Activated naive CD4-positive, alpha-beta T cell treated with anti-CD3 and anti-CD28 coated beads, Interleukin-2, amount 50 U/mL, for 16 hours (primary cell): ENCODE measurements at places on chromosomes 16 and 17.
A peak's percentile ranks its signal among the peaks of the same experiment; 100 is the strongest.

DNA sequence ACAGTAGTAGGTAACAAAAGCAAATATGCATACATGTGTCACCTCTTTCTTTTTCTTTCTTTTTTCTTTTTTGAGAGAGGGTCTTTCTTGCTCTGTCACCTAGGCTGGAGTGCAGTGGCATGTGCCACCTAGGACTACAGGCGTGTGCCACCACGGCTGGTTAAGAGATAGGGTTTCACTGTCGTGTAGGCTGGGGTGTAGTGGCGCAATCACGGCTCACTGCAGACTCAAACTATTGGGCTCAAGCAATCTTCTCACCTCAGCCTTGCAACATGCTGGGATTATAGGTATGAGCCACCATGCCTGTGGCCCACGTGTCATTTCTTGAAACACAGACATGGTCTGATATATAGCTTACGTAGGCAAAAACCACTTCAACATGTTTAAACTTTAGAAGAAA lies 397.7 kb upstream of the PMFBP1 start:
- no peak for DNase-seq

DNA sequence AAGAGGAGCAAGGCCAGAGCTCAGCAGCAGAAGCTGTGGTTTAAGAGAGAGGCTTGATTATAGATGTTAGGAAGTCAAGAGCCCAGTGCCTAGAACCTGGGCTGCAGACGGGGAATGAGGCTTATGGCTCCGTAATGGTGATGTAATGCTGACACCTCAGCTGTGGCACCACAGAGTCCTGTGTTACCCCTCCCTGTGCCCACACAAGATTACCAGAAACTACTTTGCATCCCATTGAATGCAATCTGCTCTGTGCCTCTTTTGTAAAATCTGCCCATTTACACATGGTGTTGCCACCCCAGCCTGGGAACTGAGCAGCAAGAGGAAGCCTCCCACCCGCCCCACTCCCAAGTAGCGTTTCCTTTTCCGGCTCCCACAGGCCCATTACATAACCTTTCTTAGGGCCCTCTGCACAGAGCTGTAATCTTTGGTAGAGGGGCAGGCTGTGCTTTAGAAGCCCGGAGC lies 57.0 kb downstream of the PITPNC1 start:
- DNase-seq = peak; percentile 33

DNA sequence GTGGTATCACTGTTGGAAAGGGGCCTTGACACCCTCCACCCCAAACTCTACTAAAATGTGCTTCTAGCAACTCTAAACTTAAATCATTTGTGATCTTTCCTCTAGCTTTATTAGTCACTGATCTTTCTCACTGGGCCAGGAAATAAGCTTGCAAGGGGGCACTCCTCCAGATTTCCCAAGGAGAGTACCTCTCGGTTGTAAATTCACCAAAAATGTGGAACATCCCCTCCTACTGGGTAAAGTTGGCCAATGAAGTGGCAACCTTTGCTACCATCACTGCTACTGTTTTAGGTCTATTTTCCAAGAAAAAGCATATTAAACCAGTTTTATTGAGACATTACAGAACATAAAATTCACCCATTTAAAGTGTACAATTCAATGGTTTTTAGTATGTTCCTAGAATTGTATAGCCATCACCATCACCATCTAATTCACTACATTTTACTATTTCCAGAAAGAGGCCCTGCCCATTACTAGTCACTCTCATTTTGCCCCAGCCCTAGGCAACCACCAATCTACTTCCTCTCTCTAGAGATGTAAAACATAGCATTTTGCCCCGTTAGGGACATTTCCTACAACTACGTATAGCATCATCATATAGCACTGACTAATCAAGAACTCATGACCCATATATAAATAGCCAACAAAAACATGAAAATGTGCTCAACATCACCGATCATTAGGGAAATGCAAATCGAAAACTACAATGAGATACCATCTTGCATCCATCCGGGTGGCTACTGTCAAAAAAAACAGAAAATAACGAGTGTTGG lies 44.6 kb upstream of the ADCY9 start:
- DNase-seq = no peak

- DNase-seq = no peak
These were observed 31.3 kb downstream of the METRNL start for GRCh38 chr17:83110735-83111134.

DNA sequence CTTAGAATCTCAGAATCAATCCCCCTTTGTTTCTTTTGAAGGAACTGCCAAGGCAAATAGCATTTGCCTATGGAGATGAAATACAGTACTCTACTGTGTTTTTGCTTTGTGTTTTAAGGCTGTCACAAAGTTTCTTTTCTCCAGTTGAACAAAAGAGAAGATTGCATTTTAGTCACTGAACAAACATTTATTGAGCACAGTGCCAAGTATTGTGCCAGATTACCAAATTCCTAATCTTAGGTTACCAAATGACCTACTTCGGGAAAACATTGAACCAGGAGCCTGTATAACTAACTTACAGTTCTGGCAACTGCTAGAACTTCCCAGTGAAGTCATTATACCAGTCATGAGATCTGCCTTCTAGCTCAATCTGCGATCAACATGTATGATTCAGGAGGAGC lies 3.0 kb upstream of the UBB start:
- no peak for DNase-seq

DNA sequence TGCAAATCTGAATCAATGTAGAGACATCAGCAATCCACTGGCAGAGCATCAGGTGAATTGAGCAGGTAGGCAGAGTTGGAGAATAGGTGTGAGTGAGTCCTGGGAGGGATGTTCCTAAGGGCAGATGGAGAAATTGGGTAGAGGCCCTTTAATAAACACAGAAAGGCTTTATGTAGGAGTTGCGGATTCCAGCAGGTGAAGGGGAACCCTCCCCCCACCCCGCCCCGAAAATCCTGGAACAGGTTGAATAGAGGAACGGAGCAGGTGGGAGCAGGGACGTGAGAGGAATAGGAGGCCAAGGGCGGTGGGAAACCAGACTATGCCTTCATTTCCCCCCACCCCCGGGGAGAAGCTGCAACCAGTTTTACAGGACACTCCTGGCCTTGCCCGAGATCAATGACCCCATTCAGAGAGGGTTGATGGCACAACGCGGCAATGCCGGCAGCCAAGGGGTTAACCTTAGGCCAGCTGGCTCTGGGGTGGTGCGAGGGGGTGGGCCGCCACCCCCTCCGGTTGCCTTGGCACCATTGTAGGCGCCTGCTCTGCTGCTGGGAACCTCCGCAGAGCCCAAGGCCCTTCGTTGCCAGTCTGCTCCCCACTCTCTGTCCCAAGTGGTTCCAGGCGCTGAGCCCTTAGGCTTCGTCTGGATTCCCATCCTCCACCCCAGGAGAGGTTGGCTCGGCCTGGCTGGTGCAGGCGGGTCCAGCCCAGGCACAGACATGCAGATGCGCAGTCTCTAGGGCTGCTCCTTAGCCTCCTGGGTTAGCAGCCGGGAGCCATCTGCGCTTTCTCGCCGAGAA lies 814 bp upstream of the RUNDC3A start:
- DNase-seq = no peak
